Muscle of back (tissue), 13 donors: ENCODE measurements at places on chromosomes 7 and 10.

DNA sequence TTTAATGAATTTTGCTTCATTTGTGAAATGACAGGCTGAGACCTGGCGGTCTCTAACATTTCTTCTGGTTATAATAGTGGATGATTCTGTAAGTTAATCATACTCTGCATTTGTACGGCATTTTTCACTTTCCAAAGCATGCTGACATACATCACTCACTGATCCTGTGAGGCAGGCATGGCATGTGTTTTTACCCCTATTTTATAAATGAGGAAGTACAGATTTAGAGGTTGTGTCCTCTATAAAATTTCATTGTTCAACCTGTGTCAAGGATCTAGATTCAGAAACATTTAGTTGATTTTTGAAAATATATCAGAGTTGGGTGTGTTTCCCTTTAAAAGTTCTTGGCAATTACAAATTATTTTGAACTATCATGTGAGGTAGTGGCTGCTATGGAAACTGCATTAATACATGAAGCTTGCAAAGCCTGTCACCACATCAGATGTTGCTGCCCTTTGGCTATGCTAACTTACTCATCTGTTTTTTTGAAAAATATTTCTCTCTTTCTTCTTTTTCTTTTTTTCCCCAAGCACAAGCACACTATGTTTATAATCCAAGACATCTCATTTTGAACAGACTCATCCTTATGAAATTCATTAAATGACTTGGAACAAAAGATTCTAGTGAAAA, 172.7 kb downstream of the GNAI1 start:
- DNase-seq = peak; percentile 66

DNA sequence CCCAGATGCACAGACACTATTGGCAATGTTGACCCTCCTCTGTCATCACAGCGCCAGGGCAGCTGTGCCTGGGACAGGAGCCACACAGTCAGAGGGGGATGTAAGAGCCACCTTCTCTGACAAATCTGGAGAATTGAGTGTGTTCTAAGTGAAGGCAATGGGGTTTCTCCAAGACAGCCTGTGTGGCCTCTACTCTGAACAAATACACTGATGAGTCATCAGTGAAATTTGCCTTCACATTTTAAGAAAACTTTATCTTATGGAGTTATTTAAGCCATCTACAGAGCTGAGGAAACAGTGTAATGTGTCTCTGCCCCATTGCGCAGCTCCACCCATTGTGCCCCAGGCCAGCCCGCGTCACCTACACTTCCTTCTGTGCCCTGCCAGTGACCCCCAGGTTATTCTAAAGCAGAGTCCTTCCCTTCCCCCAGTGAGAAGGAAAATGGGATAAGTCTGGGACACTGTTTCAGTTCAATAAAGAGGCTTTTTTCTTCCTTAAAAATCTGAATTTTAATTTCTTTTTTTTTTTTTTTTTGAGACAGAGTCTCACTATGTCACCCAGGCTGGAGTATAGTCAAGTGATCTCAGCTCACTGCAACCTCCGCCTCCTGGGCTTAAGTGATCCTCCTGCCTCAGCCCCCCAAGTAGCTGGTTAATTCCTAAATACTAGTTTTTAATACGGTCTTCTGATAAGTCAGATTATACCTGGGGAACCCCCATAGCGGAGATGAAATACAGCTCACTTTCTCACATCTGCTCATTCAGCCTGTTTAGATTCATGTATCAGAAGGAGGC, 21.8 kb downstream of the AKR1E2 start:
- DNase-seq = peak; percentile 28

GRCh38 chr7:73438547-73439409, 5.2 kb downstream of the FZD9 start:
- DNase-seq = no peak

DNA sequence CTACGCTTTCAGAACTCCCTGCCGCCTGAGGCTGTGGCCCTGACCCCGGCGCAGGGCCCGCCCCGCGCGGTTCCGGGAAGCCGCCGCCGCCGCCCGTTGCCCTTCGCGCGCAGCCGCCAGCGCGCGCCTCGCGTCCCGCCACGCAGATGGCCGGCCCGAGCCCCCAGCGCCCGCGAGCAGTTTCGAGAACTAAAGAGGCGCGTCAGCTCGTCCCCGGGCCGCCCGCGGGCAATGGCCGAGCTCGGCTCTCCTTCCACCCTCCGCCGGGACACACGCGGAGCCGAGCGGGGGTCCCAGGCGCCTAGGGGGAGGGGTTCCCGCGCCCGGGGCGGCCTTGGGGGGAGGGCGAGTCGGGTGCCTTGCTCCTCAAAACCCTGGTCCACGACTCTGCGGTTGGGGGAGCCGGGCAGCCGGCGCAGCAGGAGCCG, 1.8 kb downstream of the HNRNPF start:
- DNase-seq = no peak

- DNase-seq = no peak
These were observed 280.2 kb downstream of the TCERG1L start for GRCh38 chr10:131031346-131031745.

DNA sequence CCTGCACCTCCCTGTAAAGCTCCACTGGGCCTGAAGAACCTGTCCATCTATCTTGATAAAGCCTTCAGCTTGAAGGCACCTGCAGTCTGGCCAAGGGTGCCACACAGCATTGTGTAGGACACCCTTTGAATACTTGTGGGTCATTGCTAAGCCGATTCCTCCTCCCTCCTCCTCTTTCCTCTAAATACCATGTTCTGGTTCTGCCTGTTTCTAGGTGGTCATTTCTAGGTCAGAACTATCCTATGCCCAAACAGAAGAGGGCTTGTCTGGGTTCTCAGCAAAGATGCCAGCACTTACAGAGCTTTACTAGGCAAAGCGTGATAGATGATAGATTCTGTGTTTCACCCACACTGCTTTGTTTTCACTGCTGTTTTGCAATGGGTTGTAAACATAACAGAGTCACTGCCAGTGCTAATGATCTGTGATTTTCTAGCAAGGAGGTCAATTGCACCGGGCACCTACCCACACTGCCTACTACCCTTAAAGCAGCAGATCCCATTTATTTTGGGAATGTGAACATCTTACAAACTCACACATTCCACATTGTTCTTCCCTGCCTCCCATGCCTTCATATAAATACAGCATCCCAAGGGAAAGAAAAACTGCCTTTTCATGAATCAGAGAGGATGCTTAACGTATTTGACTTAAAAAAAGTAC, 279.1 kb upstream of the PITRM1 start:
- DNase-seq = no peak

GRCh38 chr7:101678658-101679057, 49.6 kb upstream of the MYL10 start:
- DNase-seq = no peak

DNA sequence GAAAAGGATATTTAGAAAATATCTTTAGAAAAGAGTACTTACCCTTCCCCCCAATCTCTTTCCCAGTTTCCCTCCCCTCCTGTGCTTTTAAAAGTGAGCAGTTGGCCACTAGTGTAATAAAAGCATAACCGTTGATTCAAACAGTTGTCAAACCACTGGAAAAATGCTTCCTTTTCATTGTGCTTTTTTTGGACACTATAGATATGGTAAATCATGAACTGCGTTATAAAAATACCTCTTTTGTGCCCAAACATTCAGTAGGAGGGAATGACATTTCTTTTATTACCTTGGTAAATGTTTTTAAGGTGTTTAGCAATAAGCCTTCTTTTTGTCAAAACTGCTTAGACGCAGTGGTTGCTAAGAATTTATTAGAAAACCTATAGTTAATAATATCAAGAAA, 232.4 kb downstream of the SLC25A13 start:
- no peak for DNase-seq

GRCh38 chr10:87752566-87752965, 65.5 kb downstream of the ATAD1 start:
- no peak for DNase-seq

GRCh38 chr7:29005406-29005805, 47.3 kb upstream of the TRIL start:
- no peak for DNase-seq

- no peak for DNase-seq
These were observed 18.3 kb downstream of the ZDHHC16 start for GRCh38 chr10:97464226-97464625.

GRCh38 chr10:29313071-29313470, 24.2 kb downstream of the LYZL1 start:
- no peak for DNase-seq

GRCh38 chr7:18829858-18830285, 287.6 kb downstream of the TWIST1 start:
- peak; percentile 75 for DNase-seq

DNA sequence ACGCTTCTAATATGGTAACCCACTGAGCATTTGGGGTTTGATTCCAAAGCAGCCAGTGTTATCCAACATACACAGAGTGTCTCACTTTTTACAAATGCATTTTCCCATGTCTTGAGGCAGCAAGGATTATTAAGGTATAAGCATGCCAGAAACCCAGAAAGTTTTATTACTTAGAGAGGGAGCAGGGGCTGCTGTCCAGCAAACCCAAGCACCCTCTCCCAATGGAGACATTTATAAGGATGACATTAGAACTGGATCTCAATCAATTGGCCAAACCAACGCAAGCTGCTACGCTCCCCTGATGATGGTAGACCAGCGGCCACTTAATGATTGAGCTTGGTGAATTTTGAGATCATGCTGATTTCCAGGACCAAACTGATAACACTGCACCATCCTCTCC, 176.3 kb downstream of the FANK1 start:
- no peak for DNase-seq

GRCh38 chr7:140592964-140593671, 47.5 kb downstream of the DENND2A start:
- DNase-seq = no peak

GRCh38 chr7:133117452-133117851, 35.6 kb upstream of the CHCHD3 start:
- DNase-seq = peak; percentile 5

DNA sequence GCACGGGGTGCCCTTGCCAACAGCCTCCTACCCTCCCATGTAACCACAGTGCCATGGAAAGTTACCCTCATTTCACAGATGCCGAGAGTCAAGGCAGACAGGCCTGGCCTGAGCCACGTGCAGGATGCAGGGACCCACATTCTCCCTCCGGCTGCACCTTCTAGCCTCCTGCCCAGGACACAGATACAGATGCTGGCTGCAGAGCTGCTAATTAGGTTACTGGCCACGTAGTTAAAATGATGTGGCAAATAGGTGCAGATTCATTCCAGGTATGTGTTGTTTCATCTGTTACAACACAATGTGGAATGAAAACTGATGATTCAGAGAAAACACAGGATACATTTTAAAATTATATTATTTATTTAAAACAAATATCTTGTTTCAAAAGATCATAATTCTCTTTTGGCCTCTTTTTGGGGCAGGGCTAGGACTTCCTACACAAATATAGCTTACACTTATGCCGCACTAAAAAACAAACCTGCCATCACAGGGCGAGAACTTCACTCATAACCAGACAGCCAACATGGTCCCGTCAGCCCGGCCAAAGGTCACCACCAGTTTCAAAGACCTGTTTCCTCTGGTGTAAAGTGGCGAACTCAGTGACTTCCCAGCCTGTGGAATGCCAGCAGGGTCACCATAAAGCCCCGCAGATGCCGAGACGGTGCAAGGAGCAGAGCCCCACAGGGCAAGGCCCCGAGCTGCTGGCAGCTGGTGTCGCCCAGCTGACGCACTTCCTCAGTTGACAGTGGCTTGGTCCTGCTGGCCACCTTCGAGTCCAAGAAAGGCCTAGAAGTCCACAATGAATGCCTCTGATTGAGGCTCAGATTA, 83.5 kb downstream of the TNS3 start:
- DNase-seq = no peak

GRCh38 chr10:113103131-113103840, 153.2 kb downstream of the TCF7L2 start:
- DNase-seq = peak; percentile 44

GRCh38 chr10:2108496-2108895, 371.2 kb upstream of the ADARB2 start:
- no peak for DNase-seq

DNA sequence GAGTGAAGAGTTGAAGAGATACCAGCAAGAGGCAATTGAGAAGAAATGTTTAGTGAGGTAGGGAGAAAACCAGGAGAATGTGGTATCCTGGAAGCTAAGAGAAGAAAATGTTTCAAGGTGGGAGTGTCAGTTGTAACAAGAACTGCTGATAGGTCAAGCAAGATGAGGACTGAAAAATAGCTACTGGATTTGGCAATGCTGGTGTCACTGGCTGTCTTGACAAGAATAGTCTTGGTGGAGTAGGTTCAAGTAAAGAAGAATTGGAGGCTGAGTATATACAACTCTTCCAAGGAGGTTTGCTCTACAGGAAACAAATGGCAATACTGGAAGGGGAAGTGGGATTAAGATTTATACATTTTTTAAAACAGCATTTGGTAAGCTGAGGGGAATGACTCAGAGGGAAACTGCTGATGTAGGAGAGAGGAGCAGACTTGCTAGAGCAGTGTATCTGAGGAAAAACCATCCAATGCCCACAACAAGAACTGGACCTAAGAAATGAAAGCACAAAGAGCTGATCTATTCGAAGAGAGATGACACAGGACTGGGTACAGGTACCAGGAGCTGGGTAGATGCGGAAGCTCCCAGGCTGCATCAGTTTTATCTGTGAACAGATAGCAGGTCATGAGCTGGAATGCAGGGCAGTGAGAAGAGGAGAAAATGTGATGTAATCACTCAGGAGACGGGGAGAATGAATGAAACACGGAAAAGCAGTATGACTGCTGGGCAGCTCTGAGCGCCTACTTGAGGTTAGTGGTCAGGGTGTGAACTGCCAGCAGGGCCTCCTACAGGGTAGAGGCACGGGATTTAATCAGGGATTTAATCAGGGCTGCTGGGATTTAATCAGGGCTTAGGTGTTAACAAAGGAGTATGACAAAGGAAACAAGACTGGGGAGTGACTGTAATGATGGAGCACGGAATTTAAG, 34.5 kb downstream of the FAM25A start:
- DNase-seq = peak; percentile 25

DNA sequence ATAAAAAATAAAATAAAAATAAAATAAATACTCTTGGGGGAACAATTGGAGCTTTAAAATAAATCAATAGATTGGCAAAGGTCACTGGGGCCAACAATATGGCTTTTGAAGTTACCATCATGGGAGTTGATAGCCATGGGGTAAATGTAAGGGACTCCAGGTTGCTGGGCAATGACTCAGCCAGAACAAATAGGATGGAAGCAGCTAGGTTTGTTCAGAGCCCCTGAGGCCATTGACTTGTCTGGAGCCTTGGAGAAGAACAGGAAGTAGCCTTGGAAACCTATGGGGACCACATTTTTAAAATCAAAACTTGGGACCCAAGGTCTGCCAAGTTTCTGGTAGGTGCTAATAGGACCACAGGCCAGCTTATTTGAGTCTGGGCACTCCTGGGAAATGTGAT, 20.2 kb upstream of the FRA10AC1 start:
- no peak for DNase-seq

DNA sequence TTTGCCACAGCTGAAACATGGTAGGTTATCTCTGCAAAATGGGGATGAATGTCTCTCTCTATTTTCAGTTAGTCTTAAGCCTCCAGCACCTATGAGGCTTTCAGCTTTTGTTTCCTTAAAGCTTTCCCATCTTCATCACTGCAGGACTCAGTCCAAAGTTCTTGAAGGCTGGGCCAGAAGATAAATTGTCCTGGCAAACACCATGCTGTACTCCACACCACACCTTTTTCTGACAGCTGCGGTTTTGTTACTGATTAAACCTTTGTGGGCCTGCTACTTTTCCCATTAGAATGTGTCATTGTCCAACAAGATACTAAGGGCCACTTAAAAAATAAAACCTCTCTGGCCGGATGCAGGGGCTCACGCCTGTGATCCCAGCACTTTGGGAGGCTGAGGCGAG, 87.2 kb upstream of the A1CF start:
- no peak for DNase-seq
